Esophagus squamous epithelium (tissue), 5 donors: ENCODE measurements at places on chromosomes 12 and 14. TPM values are rescaled to one million over a fixed set of nuclear protein-coding genes. Genes with fewer than 3 reads are reported as not detected.

GRCh38 chr14:68548194-68549076 lies 244.4 kb downstream of the ZFP36L1 start:
- no peak for DNase-seq

GRCh38 chr14:49051328-49052060 lies 534.7 kb downstream of the RPS29 start:
- DNase-seq, result no peak

DNA sequence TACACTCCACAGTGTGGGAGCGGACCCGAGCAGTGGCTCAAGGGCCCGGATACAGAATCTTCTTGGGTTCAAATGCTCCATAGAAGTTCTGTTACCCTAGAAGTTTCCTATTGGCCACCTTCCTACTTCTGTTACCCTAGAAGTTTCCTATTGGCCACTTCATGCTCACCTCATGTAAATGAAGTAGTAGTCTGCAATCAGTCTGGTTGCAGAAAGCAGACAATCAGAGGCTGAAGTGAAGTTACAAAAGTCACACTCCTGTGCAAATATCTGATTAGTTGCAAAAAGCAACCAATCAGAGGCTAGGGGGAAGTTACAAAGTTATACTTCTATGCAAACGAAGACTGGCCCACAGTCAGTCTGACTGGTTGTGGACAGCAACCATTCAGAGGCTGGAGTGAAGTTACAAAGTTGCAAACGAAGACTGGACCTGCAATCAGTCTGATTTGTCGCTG lies 77.8 kb upstream of the CPNE8 start:
- DNase-seq, result no peak

DNA sequence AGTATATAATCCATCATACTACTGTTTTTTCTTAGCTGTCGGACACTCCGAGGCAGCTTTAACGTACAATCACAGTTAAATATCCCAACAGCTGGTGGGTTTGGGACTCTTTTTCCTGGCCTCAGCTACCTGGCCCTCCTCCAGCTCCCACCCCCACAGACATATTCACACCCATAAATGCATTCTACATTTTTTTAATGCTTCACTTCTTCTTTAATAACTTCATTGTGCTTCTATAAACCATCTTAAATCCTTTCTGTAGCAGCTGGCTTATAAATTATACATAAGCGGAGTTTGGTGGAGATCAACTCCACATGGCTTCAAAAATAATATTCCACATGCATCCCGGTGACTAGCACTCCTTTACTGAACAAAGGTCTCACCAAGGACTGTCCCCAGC lies 33.3 kb downstream of the TDG start:
- no peak for DNase-seq

DNA sequence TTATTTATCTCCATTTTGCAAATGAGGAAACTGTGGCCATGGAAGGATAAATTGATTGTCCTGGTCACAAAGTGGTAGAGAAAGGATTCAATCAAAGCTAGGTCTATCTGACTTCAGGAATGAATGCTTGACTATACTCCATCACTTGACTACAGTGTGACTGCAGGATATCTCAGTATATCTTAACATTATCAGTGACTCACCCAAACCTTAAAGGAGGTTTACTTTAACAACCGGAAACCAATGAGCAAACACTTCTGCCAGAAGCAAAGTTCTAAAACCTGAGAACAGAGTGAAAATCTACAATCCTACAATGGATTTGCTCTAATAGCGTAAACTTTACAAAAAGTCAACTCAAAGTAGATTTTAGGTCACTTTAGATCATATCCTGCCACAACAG lies 277.0 kb downstream of the CEP128 start:
- no peak for DNase-seq

- no peak for DNase-seq
Measured at GRCh38 chr12:67091678-67092077, 177.5 kb upstream of the CAND1 start.

DNA sequence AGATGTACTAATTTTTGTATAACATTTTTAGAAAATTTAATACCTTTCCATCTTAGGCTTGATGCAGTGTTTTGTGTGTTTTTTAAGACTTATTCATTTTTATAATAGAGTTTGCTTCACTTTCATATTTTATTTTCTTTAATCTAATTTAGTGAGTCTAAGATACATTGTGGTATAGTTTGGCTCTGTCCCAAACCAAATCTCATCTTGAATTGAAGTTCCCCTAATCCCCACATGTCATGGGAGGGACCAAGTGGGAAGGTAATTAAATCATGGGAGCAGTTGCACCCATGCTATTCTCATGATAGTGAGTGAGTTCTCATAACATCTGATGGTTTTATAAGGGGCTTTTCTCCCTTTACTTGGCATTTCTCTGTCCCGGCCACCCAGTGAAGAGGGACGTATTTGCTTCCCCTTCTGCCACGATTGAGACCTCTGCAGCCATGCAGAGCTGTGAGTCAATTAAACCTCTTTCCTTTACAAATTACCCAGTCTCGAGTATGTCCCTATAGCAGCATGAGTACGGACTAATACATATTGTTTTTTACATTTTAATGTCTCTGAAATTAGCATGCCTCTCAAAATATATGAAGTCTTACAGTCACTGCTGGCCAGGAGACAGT lies 34.9 kb downstream of the GABARAPL1 start:
- DNase-seq, result no peak

DNA sequence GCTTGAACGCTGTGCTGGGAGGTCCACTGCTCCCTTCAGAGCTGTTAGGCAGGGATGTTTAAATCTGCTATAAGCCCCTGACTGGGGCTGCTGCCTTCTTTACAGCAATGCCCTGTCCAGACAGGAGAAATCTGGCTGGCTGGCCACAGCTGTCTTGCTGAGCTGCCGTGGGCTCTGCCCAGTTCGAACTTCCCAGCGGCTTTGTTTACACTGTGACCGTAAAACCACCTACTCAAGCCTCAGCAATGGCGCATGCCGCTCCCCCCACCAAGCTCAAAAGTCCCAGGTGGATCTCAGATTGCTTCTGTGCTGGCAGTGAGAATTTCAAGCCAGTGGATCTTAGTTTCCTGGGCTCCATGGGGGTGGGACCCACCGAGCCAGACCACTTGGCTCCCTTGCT lies 35.8 kb downstream of the CKAP4 start:
- no peak for DNase-seq

DNA sequence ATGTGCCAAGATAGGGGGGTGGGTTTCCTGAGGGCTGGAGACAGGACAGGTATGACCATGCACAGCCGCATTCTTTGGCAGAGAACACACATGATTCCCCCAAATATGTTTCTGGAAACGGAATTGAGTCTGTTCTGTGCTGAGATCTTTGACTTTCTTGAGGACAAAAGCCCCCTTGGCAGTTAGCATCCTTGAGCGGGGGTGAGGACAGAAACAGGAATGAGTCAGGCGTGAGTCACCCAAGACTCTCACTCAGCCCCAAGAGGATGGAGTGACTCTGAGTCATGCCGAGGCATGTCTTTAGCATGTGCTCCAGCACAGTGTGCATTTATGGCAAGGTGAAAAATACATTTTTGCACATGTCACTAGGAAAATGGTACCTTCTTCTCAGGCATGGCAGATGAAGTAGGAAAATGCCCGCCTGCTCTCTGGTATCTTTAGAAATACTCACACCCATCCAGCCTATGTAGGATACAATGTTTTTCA lies 52.1 kb downstream of the DAD1 start:
- no peak for DNase-seq

DNA sequence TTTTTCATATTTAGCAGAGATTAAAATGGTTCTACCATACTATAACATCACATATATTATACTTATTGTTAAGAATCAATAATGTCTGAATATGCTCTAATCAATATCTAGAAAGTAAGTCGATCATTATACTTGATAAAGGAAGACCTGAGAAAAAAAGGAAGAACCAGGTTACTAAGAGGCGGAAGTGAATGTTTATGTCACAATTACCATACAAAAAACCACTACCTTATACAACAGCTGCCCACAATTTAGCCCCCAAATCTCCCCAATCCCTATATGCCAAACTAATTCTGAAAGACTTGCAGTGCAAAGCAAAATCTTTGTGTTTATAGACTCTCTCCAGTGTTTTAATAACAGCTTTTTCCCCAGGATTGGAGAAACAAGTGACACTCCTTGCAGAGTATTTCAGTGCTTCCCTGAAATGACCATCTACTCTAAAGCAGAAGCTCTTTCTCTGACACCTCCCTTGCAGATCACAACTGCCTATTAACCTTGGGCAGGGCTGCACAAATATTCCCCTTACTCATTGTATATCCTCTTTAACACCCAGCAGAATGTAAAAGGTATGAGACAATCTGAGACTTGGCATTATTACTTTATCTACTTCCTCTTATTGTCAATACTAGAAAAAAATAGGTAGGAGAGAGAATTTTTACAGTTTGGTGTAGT lies 12.7 kb upstream of the SLC2A3 start:
- no peak for DNase-seq

- no peak for DNase-seq
Measured at GRCh38 chr12:109264095-109264942, 44.8 kb downstream of the FOXN4 start.

DNA sequence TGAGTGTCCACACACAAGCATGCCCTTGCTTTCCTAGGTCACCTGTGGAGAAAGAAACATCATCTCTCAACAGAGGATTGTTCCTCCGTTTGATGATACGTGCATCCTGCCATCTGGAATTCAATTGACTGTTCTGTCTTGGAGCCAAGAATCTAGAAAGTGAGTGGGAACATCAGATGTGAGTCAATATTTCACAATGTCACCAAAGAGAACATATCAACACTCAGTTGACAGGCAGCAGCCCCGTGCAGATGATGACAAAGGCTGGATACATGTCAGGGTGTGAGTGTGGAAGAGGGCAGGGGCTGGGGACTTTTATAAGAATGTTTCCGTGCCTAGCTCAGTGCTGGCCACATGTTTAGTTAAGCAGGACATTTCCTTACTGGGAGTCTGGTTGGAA lies 76.1 kb downstream of the TBC1D30 start:
- DNase-seq, result no peak

DNA sequence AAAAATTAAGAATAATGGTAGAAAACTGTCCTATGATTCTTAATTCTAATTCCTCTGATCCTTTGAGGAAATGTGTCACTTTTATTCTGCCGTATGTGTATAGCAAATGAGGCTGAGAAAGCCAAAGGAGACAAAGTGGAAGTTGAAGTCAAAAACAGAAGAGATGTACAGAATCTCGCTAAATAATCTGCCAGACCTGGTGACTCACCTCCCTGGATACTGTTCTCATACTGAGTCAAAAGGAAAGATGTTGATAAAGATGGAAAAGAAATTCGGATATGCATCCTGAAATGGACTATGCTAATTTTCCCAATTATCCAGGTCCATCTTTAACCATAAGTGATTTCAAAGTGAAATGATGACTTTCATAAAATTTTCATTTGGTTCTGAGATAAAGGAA lies 92.5 kb downstream of the DUSP6 start:
- no peak for DNase-seq

DNA sequence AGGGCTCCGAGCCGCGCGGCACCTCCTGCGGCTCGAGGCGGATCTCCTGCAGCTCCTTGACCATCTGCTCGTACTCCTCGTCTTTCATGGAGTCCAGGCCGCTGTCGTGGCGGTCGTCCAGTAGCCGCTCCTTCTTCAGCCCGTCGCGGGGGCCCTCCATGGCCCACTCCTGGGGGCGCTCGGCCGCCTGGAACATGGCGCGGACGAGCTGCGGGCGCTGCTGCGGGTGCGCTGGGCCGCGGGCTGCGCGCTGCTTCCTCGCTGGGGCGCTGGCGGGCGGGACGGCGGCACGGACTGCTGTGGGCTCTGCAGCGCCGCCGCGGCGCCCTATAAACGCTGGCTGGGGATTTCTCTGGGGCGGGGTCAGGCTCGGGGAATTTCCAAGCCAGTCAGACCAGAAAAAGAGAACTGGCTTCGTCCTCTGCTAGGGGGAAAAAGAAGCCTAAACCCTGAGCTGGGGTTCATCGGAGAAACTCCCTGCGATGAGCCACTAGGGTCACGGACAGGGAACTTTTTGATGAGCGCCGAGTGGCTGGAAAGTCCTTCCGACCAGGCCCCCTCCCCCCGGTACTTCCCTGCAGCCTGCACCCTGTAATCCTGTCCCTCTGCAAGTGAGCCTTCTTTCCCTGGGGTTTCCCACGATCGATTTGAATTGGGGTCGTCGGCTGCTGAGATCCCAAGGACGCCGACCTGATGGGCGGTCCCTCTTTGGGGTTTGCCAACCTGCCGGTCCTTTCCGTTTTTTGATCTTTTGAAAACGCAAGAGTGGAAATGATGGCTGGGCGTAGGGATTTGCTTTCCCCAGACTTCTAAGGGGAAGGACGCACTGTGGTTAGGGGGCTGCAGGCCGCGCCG lies at the start of gene NFKBIA:
TSS of gene NFKBIA (minus strand) at position 301 of the 855 bp plus-strand sequence. CDS start at position 196, 105 bp downstream.
- DNase-seq, result peak; percentile 63

DNA sequence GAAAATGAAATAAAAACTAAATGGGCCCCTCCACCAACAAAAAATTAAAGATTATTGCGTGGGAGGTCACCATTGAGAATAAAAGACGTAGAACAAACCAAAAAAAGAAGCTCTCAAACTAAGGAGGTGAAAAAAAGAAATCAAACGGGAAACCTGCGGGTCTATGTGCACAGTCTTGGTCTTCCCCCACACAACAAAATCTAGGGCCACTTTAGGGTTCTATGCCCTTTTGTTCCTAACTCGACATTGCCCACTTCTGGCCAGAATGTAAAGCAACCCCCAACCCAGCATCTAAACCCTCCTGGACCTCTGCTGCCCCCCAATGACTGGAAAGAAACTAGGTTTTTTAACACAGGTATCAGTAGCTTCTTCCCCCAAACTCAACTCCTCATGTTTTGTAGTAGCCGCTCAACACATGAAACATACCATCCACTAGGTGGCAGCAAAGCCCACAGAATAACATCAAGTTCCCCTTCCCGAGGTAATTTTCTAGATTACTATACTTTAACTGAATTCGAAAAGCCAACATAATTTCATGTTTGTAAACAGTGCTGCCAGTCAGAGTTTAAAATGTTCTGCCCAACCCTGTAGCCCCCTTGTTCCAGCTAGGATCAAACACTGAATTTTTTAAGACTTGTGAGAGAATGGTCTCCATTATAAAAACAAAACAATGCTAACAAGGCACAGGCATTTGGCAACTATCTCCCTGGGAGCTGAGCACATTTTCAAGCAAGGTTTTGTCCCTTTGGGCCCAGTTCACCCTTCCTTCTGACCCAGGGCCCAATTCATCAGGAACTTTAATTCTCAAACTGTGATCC lies 18.7 kb downstream of the DAD1 start:
- DNase-seq, result no peak

DNA sequence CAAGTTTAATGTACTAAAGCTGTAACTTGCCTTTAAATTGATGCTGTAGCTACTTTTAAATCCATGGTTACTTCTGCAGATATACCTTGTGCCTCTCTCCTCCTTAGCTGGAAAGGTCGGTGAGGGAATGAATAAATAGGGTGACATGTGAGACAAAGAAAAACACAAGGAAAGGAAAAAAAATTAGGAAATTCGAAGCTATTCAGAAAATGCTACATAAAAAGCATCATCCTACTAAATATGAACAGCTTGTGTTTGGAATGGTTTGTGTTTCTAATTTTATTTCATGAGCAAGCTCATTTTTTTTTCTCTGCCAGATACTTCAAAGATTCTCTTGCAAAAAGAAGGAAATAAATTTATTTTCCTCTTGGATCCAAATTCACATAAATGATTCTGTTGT lies 186.3 kb upstream of the NUDT4 start:
- DNase-seq, result no peak

- no peak for DNase-seq
Measured at GRCh38 chr12:120820884-120821510, 83.2 kb downstream of the SPPL3 start.

GRCh38 chr12:16719713-16720416 lies 113.9 kb upstream of the LMO3 start:
- DNase-seq, result no peak

The CISTR gene
- not detected for total RNA-seq

The TMPRSS12 gene
- not detected for total RNA-seq

The GLT1D1 gene
- not detected for total RNA-seq

The NOVA1 gene
- 1.1 TPM for total RNA-seq

The BCL11B gene
- 19.3 TPM for total RNA-seq

The GALNT8 gene
- not detected for total RNA-seq

The KRT71 gene
- total RNA-seq, result not detected

The ABCC9 gene
- 10.0 TPM for total RNA-seq
